ENCODE measurements at places on chromosomes 2 and 18. TPM values are rescaled to one million over a fixed set of nuclear protein-coding genes. Genes with fewer than 3 reads are reported as not detected.

DNA sequence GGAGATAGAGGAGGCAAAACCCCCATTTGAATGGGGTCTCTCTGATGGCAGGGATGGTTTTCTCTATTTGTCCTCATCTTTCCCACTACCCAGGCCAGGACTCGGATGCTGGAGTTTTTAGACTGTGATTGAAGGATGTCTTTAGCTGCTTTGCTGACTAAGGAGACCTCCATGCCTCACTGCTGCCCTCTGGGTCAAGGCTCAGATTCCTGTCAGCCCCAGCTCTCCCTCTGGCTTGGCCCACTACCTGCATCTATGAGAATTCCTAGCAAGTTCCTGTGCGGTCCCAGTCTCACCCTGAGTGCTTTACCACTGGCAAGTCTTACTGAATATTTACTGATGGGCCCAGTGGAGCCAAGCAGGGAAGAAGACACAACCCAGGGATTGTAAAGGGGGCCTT lies 184.0 kb downstream of the CELF4 start:
- DNase-seq, result no peak

GRCh38 chr2:26292646-26293045 lies 47.9 kb downstream of the HADHB start:
- DNase-seq, result no peak

DNA sequence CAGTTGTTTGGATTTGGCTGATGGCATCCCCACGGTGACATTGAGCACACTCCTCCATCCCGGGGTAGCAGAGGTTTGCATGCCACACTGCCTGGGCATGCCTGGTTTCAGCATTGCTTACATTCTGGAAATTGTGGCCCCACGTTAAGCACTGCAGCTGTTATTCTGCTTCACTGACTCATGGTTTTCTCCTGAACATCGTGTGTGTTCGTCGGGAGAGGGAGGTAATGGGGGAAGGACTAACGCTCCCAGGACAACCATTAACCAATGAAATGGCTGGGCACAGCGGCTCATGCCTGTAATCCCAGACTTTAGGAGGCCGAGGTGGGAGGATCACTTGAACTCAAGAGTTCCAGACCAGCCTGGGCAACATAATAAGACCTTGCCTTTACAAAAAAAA lies 28.2 kb upstream of the YWHAQ start:
- no peak for DNase-seq

- no peak for DNase-seq
Observed at GRCh38 chr2:205803500-205803899, 121.2 kb downstream of the NRP2 start.

GRCh38 chr2:68403199-68403644 lies 38.1 kb downstream of the PLEK start:
- no peak for DNase-seq

DNA sequence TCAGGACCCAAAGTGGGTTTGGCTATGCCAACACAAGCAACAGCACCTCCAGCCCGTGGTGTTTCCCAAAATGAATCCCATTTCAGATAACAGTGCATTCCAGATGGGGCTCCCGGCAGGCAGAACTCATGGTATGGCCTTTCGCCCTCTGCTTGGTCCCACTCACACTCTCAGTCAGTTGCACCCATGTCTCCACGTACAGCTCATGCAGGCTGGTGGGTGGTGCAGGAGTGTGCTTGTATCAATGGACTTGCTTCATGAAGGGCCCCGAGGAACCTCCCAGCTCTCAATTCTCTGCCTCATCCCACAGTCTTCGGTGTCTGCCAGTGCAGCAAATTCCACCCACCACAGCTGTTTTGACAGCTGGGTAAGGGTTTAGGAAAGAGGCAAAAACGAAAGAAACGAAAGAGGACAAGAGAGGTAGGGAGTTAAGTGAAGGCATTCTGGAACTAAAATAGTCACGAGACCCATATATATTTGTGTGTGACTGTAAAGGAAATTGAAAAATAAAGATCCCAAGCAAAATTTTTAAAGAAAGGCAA lies 278.1 kb downstream of the DCDC2C start:
- no peak for DNase-seq

GRCh38 chr2:122135021-122135937 lies 379.8 kb downstream of the TSN start:
- no peak for DNase-seq

DNA sequence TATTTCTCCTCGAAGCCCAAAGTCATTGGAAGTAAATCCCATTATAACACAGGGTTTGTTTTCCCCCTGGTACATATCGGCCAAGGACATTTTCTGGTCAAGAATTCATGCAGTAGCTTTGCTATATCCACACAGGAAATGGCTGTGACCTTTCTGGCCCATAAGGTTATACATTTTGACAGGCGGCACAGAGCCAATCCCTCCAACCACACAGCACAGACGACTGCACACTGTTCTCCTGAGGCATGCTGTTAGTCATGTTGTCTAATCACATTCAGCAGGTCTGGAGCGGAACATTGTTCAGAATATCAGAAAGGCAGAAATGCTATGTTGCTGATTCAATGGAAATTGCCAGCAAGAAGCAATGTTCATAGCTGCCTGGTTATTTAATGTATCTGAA lies 742.3 kb upstream of the SLC8A1 start:
- DNase-seq, result no peak

GRCh38 chr18:31246460-31246859 lies 71.5 kb upstream of the DSG1 start:
- no peak for DNase-seq

GRCh38 chr2:166613226-166613625 lies 119.2 kb upstream of the SCN7A start:
- no peak for DNase-seq

DNA sequence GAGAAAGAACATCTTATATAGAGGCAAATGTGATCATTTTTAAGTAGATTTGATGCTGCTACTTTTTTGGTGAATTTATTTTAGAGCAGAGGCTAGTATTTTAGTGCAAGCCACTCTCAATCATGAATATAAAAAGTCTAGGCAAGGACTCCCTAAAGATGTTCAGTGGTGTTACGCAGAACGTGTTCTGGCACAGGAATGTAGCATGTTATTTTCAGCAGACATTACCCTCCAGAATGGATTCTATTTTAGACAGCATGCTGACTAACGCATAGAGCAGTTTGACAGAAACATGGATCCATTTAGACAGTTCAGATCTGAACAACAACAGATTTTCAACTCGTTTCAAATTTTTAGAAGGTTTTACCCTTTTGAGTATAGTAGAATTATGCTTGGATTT lies 54.1 kb downstream of the DSC3 start:
- no peak for DNase-seq

GRCh38 chr2:39127973-39128372 lies 7.1 kb upstream of the SOS1 start:
- no peak for DNase-seq

GRCh38 chr2:9700109-9700495 lies 69.3 kb upstream of the YWHAQ start:
- DNase-seq, result no peak

GRCh38 chr2:40315683-40316082 lies 136.2 kb downstream of the SLC8A1 start:
- no peak for DNase-seq

DNA sequence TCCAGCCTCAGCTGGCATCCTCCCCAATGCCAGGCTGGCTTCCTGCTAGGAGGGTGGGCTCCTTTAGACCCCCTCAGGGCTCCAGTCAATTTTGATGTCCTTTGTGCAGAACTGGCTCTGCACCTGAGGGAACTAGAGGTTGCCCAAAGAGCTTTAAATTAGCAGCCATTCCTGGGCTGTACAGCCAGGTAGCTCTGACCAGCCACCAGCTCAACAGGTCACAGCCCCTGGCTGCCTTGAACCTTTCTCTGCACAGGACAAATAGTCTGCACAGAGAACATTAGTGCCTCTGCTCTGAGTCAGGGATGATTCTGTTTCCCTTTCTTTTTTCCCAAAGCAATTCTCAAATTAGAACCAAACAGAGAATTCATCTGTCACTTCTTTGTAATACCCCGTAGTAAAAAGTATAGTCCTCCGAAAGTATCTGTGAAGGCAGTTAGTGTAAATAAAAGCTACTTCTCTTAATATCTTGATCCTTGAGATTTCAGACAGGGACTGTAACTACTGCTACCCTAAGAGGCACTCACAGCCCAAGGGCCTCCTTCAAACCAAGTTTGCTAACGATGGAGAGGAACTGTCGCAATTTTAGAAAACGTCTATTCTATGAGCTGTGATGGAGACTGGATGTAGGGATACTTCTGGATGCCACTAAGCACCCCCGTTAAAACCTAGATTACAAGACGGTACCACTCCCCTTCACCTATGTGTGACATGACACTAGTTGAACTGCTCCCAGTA lies 3.0 kb downstream of the TTC32 start:
- no peak for DNase-seq

DNA sequence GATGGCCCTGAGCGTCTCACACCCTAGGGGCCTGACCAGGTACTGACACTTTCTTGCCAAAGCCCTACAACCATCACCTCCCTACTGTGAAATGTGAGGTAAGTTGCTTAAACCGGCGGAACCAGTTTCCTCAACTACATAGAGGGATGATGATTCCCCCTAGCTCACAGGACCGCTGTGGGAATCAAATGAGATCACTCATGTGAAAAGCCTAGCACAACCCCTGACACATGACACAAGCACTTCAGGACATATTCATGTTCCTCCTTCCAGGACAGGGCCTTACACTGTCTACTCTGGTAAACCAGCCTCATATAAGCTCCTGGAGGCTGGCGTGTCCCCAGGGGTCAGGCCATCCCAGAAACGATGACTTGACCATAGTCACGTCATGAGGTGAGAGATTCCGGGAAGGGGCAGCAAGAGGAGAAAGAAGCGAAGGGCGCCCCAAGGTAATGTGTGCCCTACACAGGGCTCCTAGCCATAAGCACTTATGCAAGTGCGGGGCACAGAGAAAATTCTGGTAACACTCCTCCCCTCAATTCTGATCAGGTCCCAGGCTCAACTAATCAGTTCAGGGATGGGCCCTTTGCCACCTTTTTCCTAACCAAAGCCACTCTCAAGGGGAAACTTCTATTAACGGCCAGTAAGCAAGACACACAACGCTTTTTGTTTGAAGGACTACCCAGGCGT lies 49.5 kb downstream of the C2orf42 start:
- DNase-seq, result peak; percentile 86

GRCh38 chr2:233185963-233186362 lies 65.5 kb upstream of the ATG16L1 start:
- DNase-seq, result no peak

GRCh38 chr2:219727771-219728429 lies 100.5 kb downstream of the SLC4A3 start:
- no peak for DNase-seq

- DNase-seq, result no peak
Observed at GRCh38 chr2:206275312-206276055, 1.0 kb downstream of the ZDBF2 start.

DNA sequence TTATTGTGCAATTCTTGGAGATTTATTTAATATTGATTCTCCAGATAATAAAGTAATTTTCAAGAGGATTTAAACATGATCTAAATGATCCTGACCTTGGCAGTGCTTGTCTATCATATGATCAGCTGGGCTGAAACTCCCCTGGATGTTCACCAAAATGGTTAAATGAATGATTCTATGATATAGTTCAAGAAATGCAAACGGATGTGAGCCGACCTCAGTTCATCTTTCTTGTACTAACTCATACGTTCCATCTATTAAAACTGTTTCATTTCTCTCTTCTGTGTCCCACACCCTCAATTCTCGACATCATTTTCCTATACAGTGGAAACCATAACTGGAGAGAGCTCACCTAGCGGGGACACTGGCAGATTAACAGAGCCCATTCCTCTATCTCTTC lies 281.7 kb upstream of the CCDC68 start:
- no peak for DNase-seq

DNA sequence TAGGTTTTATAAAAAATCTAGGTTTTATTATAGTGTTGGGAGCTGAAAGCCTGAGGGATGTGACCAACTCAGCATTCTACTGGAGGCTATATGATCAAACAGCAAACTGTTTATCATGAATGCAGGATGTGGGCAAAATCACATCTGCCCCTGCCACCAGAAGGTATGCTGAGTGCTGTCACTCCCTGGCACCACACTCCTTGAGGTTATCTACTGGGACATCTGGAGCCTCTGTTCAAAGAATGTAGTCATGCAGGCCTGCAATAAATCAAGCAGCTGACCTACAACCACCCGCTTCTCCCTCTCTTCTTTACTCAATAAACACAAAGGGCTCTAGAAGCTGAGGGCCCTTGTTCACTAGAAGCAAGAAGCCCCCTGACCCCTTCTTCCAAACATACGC lies 328.4 kb upstream of the DDX18 start:
- no peak for DNase-seq

DNA sequence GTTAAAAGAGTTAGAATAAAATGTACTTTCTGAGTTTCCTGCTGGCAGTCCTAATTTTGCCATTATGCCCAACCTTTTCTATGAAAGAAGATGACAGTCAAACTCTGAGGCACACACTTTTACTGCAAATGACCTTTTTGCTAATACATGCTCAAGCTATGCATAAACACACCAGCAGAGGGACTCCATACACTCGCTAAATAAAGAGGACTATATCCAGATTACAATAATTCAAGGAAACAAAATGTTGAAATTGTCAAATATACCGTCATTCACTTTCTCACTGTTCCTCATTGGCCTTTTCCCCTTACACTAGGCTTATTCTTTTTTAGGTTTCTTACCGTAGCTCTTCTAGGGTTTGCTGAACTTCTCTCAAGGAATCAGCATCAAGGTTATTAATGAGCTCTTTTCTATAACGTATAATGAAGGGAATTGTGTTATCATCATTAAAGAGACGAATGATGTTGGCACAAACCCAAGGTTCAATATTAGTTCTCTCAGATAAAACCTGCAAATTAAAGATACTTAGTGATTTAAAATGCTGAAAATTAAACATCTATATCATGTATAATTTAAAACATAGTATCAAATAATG lies 25.7 kb downstream of the SRBD1 start:
- DNase-seq, result no peak

ACADL gene
- 9.7 TPM for total RNA-seq

CDK5R2 gene
- total RNA-seq, result not detected

TRAPPC8 gene
- total RNA-seq, result 46.3 TPM

DSG4 gene
- total RNA-seq, result not detected

PGAP1 gene
- total RNA-seq, result 14.4 TPM

FAM228A gene
- 2.2 TPM for total RNA-seq

FOXI3 gene
- not detected for total RNA-seq

GAREM2 gene
- total RNA-seq, result 6.9 TPM

ATP6V1B1 gene
- total RNA-seq, result 1.4 TPM

GAL3ST2 gene
- not detected for total RNA-seq

KCNIP3 gene
- total RNA-seq, result 17.9 TPM

ITGA4 gene
- 12.4 TPM for total RNA-seq

ITM2C gene
- 54.7 TPM for total RNA-seq

All from posterior vena cava (tissue), 2 donors.